Activated CD8-positive, alpha-beta memory T cell treated with anti-CD3 and anti-CD28 coated beads for 4 hours (primary cell): ENCODE measurements at places on chromosomes 3 and 15.

GRCh38 chr3:85603378-85603777 is 644.6 kb downstream of the CADM2 start:
- DNase-seq: no peak

DNA sequence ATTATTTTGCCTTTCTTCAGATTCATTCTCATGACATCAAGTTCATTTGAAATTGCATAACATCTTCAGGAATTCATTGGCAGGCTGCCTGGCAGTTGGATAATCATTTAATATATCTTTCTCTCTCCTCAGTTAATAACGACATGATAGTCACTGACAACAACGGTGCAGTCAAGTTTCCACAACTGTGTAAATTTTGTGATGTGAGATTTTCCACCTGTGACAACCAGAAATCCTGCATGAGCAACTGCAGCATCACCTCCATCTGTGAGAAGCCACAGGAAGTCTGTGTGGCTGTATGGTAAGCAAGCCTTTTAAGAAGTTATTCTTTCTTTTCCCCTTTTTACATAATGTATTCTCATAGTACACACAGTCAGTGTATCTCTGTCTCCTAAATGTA is 38.2 kb downstream of the TGFBR2 start:
- DNase-seq: no peak

- no peak for DNase-seq
Measured at GRCh38 chr3:45682311-45682710, 6.9 kb upstream of the SACM1L start.

- no peak for DNase-seq
Measured at GRCh38 chr15:52652984-52653383, 26.2 kb downstream of the ATOSA start.

DNA sequence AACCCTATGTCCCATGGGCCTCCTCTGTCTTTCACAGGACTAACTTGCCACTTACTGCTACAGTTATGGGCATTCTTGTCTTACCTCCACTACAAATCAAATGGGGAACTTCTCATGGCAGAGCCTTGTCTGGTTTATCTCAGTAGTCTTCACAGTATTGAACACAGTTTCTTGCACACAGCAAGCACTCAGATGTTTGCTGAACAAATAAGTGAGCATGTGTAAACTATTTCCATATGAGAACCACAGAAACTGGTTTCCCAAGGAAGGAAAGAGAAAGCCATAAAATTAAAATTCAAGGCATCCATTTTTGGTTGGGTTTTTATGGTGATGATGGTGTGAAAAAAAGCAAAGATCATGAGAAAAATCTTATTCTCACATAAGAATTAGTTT is 189.2 kb downstream of the MEX3B start:
- DNase-seq: no peak

GRCh38 chr15:99054025-99054387 is 46.4 kb upstream of the PGPEP1L start:
- no peak for DNase-seq

- DNase-seq: no peak
Measured at GRCh38 chr15:90412356-90413194, 24.5 kb downstream of the IQGAP1 start.

DNA sequence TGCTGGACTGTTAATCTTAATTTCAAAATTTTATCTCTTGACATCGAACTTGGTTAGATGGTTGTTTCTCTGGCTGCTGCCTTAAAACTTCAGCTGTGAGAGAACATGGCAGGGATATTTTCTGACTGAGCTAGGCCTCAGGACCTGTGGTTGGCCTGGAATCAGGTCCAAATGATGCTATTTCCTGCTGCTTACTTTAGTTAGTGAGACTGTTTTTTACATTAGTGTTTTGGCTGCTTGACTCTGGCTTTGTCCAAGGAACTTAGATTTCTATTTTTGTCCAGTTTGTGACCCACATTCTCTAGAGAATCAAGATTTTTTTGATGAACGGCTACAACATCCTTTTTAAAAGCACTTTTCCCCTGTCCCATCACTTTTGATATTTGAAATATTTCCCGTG is 497.9 kb upstream of the SGO1 start:
- DNase-seq: no peak

DNA sequence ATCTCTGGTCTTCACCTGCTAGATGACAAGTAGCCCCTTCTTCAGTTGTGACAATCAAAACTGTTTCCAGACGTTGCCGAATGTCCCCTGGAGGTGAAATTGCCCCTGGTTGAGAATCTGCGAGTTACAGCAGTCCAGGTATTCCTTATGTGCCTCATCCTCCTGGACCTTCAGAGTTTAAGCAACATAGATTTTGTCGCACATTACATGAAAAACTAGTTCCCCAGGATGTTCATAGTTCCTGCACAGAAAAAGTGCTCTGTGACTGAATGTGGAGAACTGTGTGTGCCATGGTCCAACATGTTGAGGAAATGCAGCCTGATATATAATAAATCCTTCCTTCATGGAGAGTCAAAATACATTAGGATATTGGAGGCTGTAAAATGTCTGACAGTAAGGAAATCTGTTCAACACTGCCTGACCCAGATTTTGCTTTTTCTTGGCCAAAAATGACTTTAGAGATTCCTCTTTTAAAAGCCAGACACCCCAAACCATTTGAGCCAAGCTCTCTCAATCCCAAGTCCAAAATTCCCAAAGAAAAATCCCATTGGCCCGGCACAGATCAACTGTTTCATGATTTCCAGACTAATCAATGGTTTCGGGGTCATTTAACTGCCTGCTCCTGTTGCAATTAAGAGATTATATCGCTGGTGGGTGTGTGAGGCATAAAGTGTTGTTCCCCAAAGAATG is 20.4 kb upstream of the SHC4 start:
- no peak for DNase-seq

GRCh38 chr3:126051234-126051633 is 32.7 kb downstream of the SLC41A3 start:
- DNase-seq: no peak

- DNase-seq: no peak
Measured at GRCh38 chr3:153285194-153285641, 123.2 kb downstream of the RAP2B start.
